ENCODE measurements at places on chromosomes 5 and 9. TPM values are rescaled to one million over a fixed set of nuclear protein-coding genes. Genes with fewer than 3 reads are reported as not detected.

The MACIR gene
- polyA plus RNA-seq, result 2.1 TPM

The TNFSF8 gene
- 84.8 TPM for polyA plus RNA-seq

The ITGA2 gene
- 0.30 TPM for polyA plus RNA-seq

The KIF24 gene
- not detected for polyA plus RNA-seq

The VCAN gene
- polyA plus RNA-seq, result 0.05 TPM

The PRDM9 gene
- polyA plus RNA-seq, result not detected

The INSL6 gene
- polyA plus RNA-seq, result not detected

The NADK2 gene
- polyA plus RNA-seq, result 5.8 TPM

The MRPS27 gene
- polyA plus RNA-seq, result 39.1 TPM

The POLR3G gene
- 1.4 TPM for polyA plus RNA-seq

The FBP2 gene
- not detected for polyA plus RNA-seq

The PCDHB6 gene
- not detected for polyA plus RNA-seq

The TMEM171 gene
- 0.68 TPM for polyA plus RNA-seq

The HRH2 gene
- 5.2 TPM for polyA plus RNA-seq
